ENCODE measurements at places on chromosomes 16 and 17.

GRCh38 chr16:9741776-9742175 lies 440.5 kb downstream of the GRIN2A start:
- DNase-seq = no peak

GRCh38 chr17:36918211-36918691 lies 19.0 kb upstream of the LHX1 start:
- DNase-seq = no peak

DNA sequence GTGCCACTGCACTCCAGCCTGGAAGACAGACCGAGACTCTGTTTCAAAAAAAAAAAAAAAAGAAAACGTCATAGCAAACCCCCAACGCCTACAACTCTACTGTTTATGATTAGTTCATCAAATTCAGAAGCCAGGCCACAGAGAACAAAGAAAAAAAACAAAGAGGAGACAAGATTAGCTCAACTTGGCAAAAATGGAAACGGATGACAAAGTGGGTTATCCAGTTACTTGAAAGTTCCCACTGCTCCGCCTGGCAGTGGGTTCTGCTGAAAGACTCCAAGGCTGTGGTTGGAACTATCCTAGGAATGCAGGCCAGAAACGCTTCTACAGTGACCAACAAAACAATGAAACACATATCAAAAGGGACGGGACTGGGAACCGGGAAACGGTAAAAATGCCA lies 53.1 kb downstream of the MRM3 start:
- peak; percentile 69 for DNase-seq

- DNase-seq = no peak
These were observed 309.7 kb upstream of the DYNLRB2 start for GRCh38 chr16:80231121-80231520.

GRCh38 chr16:87194172-87194571 lies 123.0 kb downstream of the C16orf95 start:
- DNase-seq = no peak

GRCh38 chr17:78836420-78837021 lies 4.1 kb downstream of the USP36 start:
- DNase-seq = no peak

GRCh38 chr16:84234321-84235241 lies 5.2 kb downstream of the KCNG4 start:
- DNase-seq = peak; percentile 25

Data from muscle of arm (tissue), 14 donors.